Urothelium cell line (cell line): ENCODE measurements at places on chromosomes 12 and 14.

DNA sequence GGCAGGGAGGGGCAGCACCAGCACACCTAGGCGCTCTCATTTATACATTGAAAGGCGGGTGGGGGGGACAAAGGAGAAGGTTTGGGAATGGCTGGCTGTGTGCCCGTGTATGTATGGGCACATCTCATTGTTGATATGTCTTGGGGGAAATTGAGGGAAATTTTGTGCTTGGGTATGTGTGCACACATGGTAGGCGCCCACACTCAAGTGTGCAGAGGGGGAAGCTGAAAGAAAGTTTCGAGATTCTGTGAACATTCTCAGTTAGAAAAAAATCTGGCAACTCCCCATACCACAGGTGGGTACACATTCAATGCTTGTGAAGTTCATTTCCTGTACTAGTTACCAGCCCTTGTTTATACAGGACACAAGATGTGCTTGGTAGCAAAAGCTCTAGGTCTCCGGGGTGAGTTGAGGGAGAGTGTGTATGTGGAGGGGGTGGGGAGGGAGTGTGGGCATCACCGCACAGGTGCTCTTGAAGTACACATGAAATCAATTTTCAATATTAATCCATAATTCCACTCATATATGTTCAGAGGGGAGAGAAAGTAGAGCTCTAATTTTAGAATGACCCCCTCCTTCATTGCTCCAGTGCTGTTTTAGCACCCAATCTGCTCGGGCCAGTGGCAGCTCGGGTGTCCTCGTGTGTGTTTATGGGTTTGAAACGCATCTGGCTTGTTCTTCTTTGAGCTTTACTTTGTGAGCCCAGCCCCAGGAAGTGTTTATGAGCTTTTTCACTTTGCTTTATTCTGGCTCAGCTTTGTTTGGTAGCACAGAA lies 286.0 kb downstream of the ZFP36L1 start:
- peak; percentile 53 for DNase-seq

DNA sequence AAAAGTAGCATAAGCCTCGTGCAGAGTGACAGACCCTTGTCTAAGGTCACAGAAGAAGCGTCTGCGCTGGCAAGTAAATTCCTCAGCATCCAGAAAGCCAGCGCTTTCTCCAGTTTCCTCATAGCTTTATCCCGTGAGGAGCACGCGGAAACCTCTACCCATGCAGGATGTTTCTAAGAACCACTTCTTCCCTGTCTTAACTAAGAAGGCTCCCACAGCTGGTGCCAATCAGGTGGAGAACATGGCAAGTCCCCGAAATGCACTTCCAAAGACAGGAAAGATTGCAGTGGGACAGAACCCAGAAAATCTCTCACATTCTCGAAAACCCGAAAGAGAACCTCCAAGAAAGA lies 968 bp upstream of the ARID4A start:
- DNase-seq: no peak

DNA sequence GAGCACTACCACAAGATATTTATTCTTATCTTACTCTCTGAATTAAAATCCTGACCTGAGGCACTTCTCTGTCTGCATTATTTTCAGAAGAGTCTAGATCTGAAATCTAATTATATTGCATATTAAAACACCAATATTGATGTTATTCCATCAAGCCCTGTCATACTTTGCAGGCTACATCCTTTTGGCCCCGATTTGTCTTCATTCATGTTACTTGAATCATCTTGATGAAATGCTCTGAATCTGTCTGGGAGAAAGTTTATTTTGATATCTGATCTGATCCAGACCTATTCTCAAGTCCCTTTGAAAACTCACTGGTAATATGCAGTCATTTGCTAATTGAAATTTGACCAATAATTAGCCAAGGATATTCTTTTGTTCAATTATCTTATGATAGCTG lies 79.9 kb downstream of the BBS10 start:
- DNase-seq: no peak

GRCh38 chr14:74893614-74894091 lies 11.9 kb downstream of the DLST start:
- DNase-seq: no peak

DNA sequence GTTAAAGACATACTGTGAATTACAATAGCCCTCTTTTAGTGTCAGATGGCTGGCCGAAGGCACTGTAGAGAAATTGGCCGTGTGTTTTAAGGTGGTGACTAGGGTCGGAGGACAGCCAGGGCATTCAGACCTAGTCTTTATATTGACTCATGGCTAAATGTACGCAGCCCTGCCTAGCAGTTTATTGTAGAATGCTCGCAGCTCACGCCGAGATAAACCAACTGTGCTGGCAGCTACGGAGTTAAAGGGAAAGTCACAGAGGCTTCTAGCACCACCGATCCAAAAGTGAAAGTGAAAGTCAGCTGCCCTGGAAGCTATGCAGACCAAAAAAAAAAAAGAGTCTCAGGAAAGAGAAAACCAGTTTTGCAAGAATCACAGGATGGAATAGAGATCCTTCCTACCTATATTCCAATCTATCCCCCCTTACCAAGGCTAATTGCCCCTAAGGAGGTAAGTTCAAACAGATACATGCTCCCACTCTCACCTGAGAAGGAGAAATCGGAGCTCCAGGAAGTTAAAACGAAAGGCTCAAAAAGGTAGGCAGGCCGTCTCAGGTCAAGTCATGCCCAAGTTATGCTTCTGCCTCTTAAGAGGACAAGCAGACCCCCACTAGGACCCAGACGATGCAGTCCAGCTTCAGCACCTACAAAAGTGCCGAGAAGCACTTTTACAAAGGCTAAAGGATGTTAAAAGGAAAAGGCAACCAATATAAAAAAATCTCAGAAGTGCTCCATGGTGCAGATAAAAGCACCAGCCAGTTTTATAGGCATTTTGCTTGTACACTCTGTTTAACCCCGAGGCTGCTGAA lies 24.8 kb downstream of the KLRK1 start:
- DNase-seq: peak; percentile 78

GRCh38 chr12:5220835-5221234 lies 177.2 kb downstream of the KCNA5 start:
- DNase-seq: peak; percentile 58

GRCh38 chr14:100350986-100351385 lies 27.8 kb downstream of the SLC25A47 start:
- no peak for DNase-seq

DNA sequence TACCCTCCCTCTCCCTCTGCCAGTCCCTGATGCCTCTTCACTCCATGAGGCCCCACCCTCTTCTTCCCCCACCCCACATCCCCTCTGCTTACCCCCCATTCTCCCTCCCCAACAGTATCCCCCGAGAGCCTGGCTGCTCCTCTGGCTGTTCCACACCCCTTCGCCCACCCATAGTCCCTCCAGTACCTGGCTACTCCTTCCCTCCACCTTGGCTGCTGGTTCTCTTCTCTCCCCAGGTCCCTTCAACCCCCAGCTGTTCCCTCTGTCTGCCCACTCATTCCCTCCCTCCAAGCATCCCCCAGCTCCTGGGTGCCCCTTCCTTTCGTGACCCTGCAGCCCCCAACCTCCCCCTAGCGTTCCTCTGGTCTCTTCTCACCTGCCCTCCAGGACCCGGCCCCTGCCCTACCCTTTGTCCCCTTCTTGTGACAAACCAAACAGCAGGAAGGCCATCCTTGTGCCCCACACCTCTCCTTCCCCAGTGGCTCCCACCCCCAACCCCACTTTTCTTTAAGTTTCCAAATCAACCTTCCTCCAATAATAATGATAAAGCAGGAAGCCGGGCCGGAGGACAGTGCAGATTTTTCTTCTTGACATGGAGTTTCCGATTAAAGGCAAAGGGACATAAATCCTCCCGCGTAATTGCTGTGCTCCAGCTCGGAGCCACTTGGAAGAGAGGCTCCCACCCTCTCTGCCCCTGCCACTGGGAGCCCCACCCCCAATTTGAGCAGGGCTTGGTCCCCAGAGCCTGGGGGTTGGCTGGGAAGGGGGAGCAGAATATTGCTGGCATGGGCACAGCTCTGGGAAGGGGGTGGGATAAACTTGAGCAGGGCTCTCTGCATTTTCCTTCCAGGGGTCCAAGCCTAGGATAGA lies 40.0 kb downstream of the SMUG1 start:
- no peak for DNase-seq

DNA sequence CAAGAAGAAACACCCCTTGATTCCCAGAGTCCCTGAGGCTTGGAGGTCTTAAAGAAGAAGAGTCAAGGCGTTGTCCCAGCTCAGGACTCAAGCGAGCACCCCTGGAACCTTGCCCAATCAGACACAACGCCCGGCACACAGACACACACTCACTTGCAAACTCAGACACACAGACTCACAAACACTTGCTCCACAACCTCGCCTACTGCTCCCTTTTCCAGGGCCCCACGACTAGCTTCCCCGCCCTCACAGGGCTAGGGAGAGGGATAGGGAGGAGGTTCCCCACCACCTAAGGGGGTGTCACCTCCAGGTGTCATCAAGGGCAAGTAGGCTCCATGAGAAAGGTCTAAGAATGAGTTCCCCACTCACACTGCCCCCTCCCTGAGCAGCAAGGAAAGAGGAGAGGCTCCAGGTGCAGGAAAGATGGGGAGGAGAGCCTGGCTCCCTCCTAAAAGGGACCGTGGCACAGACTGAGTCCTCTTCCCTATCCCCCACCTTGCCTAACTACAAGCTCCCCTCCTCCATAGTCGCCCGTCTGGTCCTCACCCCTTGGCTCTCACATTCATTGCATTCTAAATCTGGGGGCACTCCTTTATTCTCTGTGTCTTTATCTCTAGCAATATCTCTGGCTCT lies 717 bp downstream of the WNT10B start:
- DNase-seq: no peak

- DNase-seq: no peak
These were observed 242.3 kb downstream of the NRXN3 start for GRCh38 chr14:78412475-78412874.

GRCh38 chr12:10031771-10032175 lies 1.3 kb downstream of the CLEC9A start:
- DNase-seq: peak; percentile 75

- no peak for DNase-seq
These were observed 5.1 kb downstream of the KMT5A start for GRCh38 chr12:123388951-123389559.

- DNase-seq: peak; percentile 96
These were observed 44.3 kb downstream of the KRT80 start for GRCh38 chr12:52147367-52147963.

GRCh38 chr12:10617863-10618262 lies 4.5 kb upstream of the MAGOHB start:
- DNase-seq: no peak

GRCh38 chr14:31280871-31281220 lies 73.3 kb upstream of the HECTD1 start:
- no peak for DNase-seq

DNA sequence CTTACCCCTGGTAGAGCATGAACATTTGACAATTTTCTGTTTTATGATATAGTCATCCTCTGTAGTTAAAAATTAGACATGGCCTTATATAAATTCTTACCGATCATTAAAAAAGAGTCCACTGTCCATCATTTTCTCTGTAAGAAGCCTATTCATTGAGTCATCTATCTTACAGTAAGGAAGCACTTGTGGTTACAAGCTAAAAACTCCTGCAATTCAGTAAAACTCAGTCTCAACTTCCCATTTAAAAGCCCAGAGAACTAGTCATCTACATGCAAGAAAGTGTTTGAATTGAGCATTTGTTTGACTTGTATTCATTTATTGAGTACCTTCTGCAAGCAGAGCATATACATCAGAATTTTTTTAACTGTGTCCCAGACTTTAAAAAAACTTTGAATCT lies 63.3 kb downstream of the GTF2A1 start:
- no peak for DNase-seq

DNA sequence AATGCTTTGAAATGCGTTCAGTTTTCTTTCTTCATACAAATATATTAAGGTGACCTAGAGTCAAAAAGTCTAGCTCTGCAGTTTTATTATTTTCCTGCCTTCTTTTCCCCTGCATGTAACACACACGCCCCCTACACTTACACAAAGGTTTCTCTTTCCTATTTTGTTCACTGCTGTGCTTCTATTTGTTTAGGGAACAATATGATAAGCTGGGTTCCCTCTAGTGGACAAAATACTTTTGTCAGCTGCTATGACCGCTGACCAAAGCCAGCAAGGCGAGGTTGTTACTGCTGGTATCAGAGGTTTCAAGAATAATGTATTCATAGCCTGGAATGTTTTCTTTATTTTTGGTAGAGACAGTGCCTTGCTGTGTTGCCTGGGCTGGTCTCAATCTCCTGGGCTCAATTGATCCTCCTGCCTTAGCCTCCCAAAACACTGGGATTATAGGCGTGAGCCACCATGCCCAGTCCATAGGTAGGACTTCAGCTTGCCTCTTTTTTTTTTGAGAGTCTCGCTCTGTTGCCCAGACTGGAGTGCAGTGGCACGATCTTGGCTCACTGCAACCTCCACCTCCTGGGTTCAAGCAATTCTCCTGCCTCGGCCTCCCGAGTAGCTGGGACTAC lies 33.4 kb downstream of the FNTB start:
- DNase-seq: peak; percentile 70

DNA sequence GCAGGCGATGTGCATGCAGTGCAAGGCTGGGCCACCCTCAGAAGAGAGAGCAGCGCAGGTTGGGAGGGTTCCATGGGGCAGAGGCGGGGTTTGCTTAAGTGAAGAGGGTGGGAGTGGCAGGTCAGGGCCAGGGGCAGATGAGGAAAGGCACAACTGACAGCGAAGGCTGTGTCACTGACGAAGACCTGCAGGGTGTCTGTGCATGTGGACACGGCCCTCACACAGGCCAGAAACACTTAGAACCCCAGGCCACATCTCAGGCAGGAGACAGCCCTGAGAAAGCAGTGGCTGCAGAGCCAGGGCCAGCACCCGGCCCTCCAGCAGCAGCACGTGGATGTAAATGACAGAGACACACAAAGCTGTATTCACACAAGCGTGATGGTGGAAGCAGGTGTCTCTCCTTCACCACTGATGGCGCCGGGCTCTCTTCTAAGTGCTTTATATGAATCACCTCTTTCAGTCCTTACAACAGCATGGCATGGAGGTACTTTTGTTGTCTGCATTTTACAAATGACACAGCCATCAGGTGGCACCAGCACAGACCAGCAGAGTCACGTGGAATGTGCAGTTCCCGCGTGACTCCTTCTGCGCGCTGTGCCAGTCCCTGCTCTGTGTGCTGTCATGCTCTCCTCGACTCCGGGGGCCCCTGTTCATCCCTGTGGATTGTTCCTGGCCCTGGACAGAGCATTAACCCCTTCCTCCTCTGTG lies 54.6 kb downstream of the TSPAN11 start:
- no peak for DNase-seq

- DNase-seq: no peak
These were observed 377.6 kb upstream of the ATP2B1 start for GRCh38 chr12:90086281-90086680.

GRCh38 chr12:54004063-54004840 lies 4.3 kb downstream of the HOXC9 start:
- DNase-seq: no peak

DNA sequence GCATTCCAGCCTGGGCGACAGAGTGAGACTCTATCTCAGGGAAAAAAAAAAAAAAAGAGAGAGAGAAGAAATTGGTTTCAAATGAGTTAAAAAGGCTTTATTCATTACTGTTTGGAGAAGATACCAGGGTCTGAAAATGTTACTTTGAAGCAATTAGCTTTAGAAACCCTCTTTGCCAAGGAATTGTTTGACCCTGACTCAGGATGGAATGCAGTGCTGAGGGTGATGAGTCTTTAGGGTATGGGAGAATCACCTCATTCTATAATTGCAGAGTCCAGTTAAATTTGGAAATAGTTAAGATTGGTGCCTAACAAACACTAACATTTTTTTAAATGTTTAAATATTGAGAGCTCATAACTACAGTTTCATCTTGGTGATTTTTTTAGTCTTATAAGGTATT lies 13.3 kb downstream of the RAP1B start:
- no peak for DNase-seq

GRCh38 chr14:73234586-73235394 lies 2.5 kb upstream of the PAPLN start:
- DNase-seq: no peak
